ENCODE measurements at places on chromosomes 3 and 15. TPM values are rescaled to one million over a fixed set of nuclear protein-coding genes. Genes with fewer than 3 reads are reported as not detected.

DGKG gene
- 0.96 TPM for total RNA-seq

OR5K2 gene
- not detected for total RNA-seq

GRM7 gene
- total RNA-seq = 0.14 TPM

CD86 gene
- total RNA-seq = 5.1 TPM

ITIH4 gene
- total RNA-seq = 6.0 TPM

MASP1 gene
- 70.1 TPM for total RNA-seq

MED12L gene
- total RNA-seq = 0.55 TPM

UBAP1L gene
- 6.9 TPM for total RNA-seq

PATL2 gene
- total RNA-seq = 4.4 TPM
